ENCODE measurements at places on chromosomes 13 and 19.
A peak's percentile ranks its signal among the peaks of the same experiment; 100 is the strongest.

- DNase-seq: peak; percentile 85
These were observed 1.8 kb upstream of the SSBP4 start for GRCh38 chr19:18417250-18418028.

DNA sequence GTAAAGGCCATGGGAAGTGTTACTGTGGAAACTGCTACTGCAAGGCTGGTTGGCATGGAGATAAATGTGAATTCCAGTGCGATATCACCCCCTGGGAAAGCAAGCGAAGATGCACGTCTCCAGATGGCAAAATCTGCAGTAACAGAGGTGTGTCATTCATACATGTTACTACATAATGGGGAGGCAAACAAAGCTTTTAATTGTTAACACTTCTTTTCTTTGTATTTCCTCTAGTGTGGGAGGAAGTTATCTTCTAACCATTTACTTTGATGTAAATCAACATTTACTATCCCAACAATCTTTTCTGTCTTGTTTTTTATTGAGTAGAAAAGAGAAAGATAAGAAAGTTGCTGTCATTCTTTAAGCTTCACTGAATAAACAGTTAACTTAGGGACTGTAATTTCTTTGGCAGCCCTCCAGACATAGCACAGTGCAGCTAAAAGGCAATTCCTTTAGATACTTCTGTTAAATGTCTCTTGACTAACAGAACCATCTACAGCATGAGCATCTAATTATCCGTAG, 126.9 kb downstream of the ITGBL1 start:
- no peak for DNase-seq

DNA sequence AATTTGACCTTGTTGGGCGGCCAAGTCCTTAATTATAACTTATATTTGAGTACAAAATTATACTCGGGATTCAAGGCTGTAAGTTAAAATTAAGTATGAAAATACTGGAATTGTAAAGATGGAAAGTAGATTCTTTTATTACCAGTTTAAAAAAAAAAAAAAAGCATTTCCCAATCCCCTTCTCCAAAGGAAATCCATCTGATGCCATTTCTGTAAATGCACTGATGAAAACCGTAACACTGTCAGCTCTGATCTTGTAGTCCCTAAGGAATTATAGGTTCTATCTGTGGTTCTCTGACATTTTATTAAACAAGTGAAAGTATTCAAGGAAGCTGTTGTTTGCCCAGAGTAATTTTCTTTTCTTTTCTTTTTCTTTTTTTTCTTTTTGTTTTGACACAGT, 41.6 kb upstream of the HNRNPA1L2 start:
- DNase-seq: no peak

DNA sequence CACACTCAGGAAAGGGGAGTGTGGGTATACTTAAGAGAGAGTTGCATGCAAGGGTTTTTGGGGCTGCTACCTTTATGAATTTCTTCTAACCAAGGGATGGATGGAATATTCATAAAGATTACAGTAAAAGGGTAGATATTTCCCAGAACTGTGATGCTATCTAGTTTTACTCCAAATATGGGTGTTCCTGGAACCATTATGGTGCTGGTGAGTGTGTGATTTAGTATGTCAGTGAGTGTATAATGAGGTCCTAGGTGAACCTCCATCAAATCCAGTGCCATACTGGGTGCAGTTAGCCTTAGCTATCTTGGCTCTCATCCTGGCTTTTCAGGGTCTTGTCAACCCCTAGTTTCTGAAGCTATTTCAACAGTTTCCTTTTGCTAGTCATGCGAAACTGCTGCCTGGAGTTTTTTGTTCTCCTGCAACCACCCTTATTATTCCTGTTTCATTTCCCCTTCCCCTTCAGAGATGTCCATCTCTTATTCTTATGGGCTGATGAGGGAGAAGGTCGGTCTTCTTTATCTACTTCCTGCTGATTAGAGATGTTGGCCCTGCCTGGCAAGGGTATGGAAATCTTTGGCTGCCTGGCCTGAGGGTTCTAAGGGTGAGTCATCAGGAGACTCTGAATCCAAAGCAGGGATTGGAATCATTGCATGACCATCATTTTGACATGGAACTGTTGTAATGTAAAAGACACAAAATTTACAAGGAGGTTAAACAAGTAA, 202.3 kb downstream of the NBEA start:
- DNase-seq: no peak

DNA sequence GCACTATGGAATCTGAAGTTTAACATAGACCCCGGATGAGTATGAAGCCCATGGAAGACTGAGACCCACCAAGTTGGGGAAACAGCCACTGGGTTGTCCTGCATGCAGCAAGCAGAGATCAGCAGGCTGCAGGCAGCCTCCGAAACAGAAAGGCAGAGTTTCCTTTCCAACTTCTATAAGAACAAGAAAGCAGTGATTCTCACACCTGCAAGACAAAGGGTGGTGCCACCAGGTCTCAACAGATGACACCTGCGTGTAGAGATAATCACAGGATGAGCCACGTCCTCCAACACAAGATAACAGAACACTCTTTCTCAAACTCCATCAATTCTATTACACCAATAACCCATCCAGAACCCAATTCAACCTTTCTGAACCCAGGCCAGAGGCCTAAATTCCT, 457.9 kb downstream of the FOXO1 start:
- no peak for DNase-seq

- no peak for DNase-seq
These were observed at the start of gene SEMA6B for GRCh38 chr19:4559569-4559968. TSS of gene SEMA6B (minus strand) at chr19:4559684. CDS start at chr19:4558457, 1,227 bp downstream.

DNA sequence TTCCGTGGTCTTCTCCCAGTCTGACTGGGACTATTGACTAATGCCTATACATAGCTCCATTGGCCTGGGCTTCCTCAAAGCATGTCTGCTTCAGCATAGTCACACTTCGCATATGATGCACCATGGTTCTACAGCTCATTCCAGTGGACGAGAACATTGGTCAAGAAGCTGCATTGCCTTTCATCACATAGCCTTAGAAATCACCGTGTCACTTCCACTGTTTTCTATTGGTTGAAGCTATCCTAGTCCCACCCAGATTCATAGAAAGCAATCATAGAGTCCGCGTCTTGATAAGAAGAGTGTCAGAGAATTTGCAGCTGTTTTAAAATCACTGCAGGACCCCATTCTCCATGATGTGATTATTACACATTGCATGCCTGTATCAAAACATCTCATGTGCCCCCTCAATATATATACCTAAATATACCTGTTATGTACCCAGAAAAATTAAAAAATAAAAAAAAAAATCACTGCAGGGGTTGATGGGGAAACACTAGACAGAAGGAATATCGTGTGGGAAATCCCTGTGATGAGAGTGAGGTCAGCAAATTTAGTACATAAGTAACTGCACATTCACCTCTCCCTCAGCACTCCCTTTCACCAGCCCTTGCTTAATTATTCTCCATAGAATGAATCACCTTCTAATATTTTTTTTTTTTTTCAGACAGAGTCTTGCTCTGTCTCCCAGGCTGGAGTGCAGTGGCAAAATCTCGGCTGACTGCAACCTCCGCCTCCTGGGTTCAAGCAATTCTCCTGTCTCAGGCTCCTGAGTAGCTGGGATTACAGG, 2.2 kb upstream of the ARHGAP33 start:
- no peak for DNase-seq

DNA sequence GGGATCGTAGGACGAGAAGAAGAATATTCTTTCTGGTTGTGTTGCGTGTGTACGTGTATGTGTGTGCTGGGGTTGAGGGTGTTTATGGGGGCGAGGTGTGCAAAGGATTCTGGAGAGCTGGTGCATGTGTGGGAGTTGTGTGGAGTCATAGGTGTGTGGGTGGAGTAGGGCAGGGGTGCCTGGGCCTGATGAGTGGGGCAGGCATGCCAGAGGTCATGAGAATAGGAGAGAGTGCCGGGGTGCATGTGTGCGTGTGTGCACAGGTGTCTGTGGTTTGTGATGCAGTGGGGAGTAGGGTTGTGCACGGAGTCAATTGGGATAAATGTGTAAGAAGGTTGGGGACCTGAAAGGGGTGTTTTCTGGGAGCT, 649 bp downstream of the TMEM91 start:
- no peak for DNase-seq

All from iPS-NIHi11 (cell line).